ENCODE measurements at places on chromosomes 4 and X.

- no peak for DNase-seq
Observed at GRCh38 chrX:130997314-130997713, 60.8 kb upstream of the ARHGAP36 start.

GRCh38 chr4:17317526-17317925 is 194.4 kb downstream of the QDPR start:
- no peak for DNase-seq

- DNase-seq = no peak
Observed at GRCh38 chr4:39410415-39410814, 3.7 kb downstream of the KLB start.

DNA sequence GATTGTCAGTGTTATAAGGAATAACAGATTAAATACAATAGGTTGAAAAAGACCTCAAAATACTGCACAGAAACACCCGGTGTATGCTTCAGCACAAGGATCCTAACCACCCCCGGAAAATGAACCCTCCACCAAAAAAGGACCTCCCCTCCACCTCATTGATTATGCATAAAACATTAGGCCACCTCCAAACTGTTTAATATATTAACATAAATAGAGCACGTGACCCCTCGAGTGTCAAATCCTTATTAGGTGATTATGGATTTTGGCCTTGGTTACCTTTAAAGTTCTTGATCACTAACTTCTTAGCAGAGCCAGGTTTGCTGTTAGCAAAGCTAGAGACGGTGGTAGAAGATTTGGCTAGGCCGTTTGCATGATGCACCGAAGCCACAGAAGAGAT is 958 bp downstream of the CUL4B start:
- no peak for DNase-seq

GRCh38 chrX:152865232-152865920 is 32.5 kb upstream of the ZNF185 start:
- DNase-seq = no peak

- no peak for DNase-seq
Observed at GRCh38 chrX:13036896-13037295, 7.5 kb downstream of the FAM9C start.

DNA sequence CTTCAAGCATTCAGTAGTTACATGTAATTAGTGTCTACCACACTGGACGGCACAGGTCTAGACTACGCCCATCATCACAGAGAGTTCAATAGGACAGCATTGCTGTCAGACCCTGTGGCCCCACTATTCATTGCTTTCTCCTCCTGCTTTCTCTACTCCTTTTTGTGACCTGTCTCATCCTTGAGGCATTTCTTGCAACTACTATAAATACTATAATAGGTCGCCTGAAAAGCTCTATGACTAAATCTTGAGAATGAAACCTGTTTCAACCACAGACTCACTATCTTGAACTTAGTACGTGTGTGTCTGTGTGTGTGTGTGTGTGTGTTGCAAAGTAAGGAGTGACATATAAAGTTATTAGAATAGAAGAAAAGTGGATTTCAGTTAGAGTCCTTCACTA is 252.9 kb upstream of the KLF3 start:
- DNase-seq = no peak

GRCh38 chr4:40316333-40316781 is 18.8 kb upstream of the CHRNA9 start:
- DNase-seq = no peak

DNA sequence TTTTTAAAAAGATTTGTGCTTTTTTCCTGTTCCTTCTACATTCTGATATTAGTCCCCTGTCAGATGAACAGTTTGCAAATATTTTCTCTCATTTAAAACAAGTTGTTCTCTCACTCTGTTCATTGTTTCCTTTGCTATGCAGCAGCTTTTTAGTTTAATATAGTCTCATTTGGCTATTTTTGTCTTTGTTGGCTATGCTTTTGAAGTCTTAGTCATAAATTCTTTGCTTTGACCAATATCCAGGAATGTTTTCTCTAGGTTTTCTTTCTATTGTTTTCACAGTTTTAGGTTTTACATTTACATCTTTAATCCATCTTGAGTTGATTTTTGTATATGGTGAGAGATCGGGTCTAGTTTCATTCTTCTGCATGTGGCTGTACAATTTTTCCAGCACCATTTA is 136.8 kb downstream of the TET2 start:
- DNase-seq = no peak

GRCh38 chr4:189143263-189143952 is 797.3 kb upstream of the FRG1 start:
- no peak for DNase-seq

- DNase-seq = peak; percentile 72
Observed at GRCh38 chr4:242121-242848, 63.0 kb downstream of the ZNF732 start.

- DNase-seq = no peak
Observed at GRCh38 chrX:51852621-51853020, 40.8 kb upstream of the MAGED1 start.
